ENCODE measurements at places on chromosomes 4 and X.

- no peak for DNase-seq
These were observed 245.1 kb downstream of the PPP3CA start for GRCh38 chr4:101102114-101102742.

DNA sequence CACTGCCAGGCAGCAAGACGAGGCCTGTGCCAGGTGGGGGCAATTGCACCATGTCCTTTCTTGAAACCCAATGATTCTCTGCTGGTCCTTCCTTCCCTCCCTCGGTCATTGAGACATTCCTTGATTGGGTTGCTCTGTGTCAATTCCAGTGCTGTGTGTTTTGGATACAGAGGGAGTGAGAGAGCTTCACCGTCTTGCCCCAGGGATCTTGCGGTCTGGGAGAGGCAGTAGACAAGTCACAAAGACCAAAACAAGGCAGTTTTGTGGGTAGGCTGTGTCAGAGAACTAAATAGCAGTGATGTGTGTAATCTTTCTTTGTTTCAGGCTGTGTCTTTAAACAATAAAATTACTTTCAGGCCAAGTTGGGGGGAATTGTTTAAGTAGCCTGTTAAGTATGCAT, 38.8 kb upstream of the TADA2B start:
- no peak for DNase-seq

DNA sequence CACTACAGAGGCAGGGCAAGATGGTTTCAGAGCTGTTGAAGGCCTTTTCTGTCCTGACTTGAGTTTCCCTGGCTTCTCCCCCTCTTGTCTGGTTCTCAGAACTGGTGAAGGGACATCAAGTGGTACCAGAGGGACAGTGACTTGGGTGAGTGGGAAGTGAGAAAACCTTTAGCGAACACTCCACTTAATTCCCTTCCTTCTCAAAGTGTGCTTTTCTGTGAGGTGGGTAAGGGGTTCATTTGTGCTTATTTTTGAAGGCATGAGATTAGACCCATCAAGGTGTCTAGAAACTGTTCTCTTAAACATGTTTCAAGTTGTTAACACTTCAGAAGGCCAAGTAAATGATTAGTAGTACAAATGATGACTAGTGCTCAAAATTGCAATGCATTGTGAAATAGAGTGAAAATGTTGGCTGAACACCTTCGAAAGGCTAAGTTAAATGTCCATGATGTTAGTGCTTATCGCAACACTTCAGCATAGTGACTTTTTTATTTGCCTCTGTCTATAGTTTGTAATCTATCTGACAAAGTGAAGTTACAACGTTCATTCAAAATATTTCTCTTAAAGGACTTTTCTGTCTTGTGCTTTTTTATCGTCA, 2.8 kb downstream of the AREG start:
- DNase-seq: no peak

- DNase-seq: no peak
These were observed 526.4 kb downstream of the MID1IP1 start for GRCh38 chrX:39327705-39328104.

- no peak for DNase-seq
These were observed 8.4 kb upstream of the APLN start for GRCh38 chrX:129663171-129663570.

- DNase-seq: no peak
These were observed 88.6 kb upstream of the PRPS2 start for GRCh38 chrX:12702509-12703091.

DNA sequence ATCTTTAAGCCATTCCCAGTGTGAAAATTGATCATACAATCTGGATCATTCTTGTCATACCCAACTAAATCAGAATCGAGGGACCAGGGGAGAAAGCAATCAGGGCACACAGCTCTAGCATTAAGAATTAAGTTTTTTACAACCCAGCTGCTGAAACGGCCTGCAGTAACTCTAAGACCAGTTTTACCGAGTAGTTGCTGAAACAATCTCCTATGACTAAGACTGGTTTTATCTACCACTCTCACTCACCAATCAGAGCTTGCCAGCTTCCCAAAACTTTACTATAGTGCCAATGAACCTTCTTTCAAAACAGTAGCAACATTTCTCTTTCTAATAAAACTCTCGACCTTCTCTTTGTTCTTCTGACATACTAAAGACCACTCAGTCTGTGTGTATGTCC, 2.8 kb upstream of the SAP30 start:
- DNase-seq: no peak

DNA sequence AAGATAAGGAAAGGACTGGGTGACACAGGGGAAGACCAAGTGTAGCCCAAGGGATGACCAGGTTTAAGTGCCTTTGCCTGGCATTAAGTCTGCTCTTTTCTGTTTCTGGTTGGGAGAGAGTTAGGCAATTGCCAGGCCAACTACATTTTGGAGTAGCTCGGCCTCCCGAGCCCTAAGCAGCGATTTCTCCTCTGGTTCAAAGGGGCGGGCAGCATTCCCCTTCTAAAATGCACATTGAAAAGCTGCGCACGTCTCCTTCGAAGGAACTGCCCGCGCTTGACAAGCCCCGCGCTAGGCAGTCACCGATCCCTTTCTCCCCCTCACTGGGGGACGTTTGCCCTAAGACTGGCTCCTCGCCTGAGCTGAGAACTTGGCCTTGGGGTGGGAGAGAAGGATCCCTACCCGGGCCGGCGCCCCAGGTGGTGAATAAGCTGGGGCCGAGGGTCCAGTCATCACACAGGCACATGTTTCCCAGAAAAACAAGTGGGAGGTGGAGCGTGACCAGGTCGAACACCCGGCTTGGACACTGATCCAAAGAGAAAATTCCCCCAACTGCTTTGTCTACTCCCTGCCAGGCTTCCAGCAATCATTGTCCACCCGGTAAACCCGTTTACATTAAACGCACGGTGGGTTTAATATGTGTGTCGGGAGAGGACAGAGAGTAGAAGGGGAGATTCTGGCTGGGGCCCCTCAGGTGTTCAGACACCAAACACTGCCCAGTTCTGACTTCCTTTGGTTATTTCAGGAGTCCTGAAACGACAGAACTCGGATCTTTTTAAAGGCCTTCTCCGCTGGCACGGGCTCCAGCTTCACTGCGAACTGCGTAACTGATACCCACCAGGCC, 4.0 kb downstream of the ARX start:
- no peak for DNase-seq

DNA sequence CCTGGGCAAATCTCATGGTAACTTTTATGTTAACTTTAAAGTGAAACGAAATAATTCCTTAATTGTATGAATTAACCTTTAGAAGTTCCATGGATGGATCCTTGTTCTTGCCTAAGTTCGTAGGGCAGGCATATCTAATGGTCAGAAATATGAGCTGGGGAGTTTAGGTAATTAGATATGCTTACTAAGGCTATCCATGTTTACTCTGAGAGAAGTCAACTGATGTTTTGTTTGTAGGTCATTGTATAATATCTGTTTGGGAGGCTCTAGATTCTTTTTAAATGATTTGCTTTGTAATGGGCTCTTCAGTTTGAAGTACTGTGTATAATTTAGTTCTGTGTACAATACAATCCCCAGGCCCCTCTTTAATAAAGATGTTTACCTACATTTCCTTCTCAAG, 117.0 kb downstream of the DCK start:
- DNase-seq: no peak

DNA sequence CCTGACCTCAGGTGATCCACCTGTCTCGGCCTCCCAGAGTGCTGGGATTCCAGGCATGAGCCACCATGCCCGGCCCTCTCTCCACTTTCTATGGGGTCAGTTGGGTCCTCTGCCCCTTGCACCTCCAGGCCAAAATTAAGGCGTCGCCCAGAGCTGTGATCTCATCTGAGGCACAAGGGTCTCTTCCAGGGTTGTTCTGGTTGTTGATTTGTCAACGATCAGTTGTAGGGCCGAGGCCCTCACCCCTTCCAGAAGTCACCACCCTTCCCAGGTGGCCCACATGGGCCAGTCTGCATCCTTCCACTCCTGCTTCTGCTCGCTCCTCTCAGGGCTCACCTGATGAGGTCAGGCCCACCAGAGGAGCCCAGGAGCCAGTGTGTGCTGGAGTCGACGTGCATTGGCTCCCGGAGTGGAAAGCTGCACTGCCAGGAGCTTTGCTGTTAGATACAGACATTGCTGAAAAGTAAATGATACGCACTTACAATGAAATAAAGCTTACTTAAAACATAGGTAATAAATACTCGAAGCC, 14.3 kb upstream of the TMEM271 start:
- no peak for DNase-seq

DNA sequence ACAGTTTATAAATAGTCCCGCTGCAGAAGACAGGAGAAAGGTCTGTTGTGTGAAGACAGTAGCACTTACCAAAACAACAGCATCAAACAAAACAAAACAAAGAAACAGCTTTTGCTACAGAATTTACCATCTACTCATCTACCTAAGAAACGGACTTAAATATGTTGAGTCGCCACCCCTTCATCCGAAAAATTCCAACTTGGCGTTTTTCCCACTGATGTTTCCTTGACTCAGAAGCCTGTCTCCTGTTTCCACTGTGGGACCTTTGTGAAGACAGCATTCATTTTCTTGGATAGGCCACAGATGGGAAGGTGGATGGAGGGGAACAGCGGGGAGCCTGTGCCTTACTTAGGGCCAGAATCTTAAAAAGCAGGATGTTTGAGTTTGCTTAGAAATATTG, 1.3 kb upstream of the ITM2A start:
- no peak for DNase-seq

DNA sequence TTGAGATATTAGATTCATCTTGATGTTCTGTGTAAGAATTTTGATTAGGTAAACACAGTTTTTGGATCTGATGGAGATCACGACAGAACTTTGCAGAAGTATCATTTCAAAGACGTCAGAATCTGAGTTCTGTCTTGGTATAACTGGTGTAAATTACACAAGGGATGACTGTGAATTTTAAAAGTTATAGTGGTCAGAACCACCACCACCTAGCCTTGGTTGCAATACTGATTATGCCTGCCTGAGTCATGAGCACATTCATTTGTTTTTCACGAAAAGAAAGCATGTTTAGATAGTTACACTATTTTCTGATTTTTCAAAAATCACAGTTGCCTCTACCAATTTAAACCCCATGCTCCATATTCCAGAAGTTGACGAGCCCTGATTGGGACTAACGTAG, 54.8 kb downstream of the ZFX start:
- no peak for DNase-seq

- no peak for DNase-seq
These were observed 3.7 kb downstream of the APELA start for GRCh38 chr4:164880489-164881262.

DNA sequence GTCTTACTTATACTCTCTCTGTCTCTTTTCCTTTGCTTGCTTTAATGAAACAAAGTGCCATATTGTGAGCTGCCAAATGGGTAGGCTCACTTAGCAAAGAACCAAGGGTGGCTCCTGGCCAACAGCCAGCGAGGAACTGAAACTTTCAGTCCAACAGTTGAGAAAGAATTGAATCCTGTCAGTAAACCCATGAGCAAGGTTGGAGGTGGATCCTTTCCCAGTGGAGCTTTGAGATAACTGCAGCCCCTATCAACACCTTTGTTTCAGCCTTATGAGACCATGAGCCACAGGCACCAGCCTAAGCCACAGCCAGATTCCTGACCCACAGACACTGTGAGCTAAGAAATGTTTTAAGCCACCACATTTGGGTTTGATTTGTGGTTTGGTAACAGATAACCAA, 362.2 kb downstream of the PDGFC start:
- no peak for DNase-seq

DNA sequence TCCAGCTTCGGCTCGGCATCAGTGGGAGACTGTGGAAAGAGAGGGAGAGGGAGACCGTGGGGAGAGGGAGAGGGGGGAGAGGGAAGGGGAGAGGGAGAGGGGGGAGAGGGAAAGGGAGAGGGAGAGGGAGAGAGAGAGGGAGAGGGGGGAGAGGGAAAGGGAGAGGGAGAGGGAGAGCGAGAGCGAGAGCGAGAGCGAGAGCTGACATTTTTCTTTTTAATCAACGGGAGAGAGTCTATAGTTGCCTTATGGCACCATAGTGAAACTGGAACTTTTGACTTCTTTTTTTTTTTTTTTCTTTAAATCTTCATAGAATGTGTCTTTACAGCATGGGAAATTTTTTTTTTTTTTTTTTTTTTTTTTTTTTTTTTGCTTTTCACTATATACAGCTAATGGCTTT, 94.7 kb upstream of the NUDT6 start:
- no peak for DNase-seq

- DNase-seq: no peak
These were observed 6.7 kb downstream of the NLGN3 start for GRCh38 chrX:71151366-71151765.

DNA sequence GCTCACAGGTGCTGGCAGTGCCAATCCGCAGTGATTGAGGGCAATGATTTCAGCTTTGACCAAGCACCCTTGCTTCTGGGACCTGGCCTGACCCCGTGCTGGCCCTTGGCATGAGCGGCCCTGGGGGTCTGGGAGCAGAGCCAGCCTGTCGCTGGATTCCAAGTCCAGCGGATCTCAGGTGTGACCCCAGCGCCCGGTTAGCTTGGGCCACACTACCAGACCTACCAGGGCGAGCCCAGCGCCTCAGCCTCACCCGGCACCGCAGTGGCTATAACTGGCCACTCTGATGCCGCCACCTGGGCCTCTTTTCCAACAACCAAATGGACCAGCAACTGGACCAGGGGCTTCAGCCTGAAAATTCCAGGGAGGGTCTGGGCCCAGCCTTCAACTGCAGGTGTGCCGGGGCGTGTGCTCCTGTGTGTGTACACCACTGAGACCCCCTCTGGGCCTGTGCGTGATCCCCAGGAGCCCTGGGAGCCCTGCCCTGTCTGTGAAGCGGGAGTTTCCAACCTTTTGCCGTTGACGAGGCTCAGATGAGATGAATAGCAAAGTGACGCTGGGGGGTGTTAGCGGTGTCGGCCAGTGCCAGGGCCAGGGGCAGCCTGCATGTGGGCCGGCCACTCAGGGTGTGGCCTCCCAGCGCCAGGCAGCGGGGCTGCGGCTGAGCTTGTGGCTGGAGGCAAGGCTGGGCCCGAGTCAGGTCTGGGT, 658 bp downstream of the SH3TC1 start:
- DNase-seq: peak; percentile 21

- no peak for DNase-seq
These were observed 1291.9 kb upstream of the TENM3 start for GRCh38 chr4:180951312-180951711.

- DNase-seq: no peak
These were observed 305.7 kb downstream of the ARHGAP24 start for GRCh38 chr4:85780664-85781063.

DNA sequence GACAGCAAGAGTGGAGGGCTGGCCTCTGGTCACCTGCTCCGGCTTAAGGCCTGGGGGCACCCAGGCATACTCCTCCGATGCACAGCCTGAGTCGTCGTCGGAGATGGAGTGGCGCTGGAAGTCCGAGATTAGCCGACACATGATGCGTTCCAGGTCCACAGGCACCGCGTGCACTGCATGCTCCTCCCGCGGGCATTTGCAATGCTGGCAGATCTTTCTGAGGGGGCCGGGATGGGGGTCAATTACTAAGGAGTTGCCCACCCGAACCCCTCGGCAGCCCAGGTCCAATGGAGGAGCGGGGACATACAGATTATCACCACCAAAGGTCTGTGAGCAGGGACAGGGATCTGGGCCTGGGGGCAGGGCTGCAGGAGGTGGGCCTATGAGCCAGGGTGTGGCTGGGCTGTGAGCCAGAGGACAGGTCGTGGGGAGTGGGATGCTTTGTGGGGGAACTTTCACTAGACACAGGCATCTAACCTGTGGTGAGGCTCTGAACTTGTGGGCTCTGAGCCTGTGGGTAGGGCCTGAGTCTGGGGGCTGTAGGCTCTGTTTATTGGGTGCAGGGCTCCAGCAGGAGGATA, 2.4 kb downstream of the PRICKLE3 start:
- DNase-seq: no peak

GRCh38 chr4:111449657-111450056, 695.6 kb upstream of the FAM241A start:
- no peak for DNase-seq

- DNase-seq: no peak
These were observed 201.4 kb downstream of the CCSER1 start for GRCh38 chr4:90328558-90328957.

Data from CD4-positive, alpha-beta T cell treated with Interferon gamma for 1 hour (primary cell).